Stimulated activated CD4-positive, alpha-beta T cell treated with anti-CD3 and anti-CD28 coated beads, Interleukin-15, amount 100 ng/mL, for 48 hours (primary cell): ENCODE measurements at places on chromosomes 7 and 10.

DNA sequence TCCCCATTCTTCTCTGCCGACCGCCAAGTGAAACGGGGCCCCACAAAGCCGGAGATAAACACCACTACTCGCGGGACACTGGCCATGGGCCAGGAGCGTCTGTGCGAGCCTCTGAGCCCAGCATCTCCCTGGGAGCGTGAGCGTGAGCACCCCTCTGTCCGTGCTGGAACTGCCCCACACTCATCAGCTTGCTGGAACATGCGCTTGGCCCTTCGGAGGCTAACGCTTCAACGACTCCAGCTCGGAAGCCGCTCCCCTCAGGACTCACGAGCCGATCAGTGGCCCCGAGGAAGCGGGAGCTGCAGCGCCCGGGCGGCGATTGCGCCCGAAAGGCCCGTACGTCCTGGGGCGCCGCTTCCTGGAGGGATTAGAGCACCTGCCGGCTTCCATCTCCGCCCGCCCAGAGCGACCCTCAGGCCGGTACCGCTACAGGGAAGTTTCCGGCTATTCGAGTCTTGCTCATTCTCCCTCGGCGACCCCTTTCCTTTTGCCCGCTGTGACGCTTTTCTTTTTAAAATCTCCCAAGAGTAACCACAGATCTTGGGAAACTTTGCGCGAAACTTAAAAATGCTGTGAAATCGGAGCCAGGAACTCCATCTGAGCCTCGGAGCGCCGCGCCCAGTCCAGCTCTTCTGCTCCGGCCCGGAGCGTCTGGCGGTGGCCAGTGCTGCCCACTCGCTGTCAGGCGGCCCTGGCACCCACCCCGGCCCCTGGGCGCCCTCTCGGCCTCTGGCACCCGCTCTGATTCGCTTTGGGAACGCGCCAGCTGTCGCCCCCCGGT, 1.0 kb downstream of the TLL2 start:
- DNase-seq: no peak

DNA sequence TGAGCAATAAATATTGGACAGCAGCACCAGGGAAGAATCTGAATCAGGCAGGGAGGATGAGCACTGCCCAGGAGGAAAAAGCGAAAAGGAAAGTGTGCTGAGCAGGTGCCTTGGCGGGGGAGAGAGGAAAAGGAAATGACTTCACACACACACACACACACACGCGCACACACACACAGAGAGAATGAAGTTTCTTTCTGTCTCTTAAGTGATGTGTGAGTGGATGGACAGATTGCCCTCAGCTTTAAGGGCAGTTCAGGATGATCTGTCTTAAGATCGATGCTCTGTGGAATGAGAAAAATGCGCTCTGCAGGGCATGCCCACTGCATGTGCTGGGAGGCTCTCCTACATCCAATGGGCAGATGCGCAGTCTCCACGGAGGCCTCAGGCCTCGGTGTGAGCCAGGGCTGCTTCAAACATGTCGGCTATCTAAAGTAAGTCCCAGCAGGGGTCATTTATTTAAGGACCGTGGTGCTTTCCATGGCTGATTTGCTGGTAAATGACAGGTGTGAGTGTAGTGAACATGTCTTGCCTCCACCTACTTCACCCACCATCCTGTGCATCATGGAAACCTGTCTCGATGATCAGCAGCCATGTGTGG, 2.5 kb upstream of the ACBD5 start:
- DNase-seq: peak; percentile 46

- no peak for DNase-seq
Observed at GRCh38 chr10:108545921-108546320, 1377.4 kb downstream of the XPNPEP1 start.

GRCh38 chr7:2301511-2301863, 12.8 kb downstream of the SNX8 start:
- DNase-seq: no peak

- DNase-seq: no peak
Observed at GRCh38 chr7:65809259-65809981, 63.5 kb upstream of the VKORC1L1 start.

GRCh38 chr10:93081318-93081717, 7.6 kb downstream of the CYP26A1 start:
- no peak for DNase-seq

GRCh38 chr10:6006546-6006945, 29.2 kb upstream of the IL15RA start:
- no peak for DNase-seq

DNA sequence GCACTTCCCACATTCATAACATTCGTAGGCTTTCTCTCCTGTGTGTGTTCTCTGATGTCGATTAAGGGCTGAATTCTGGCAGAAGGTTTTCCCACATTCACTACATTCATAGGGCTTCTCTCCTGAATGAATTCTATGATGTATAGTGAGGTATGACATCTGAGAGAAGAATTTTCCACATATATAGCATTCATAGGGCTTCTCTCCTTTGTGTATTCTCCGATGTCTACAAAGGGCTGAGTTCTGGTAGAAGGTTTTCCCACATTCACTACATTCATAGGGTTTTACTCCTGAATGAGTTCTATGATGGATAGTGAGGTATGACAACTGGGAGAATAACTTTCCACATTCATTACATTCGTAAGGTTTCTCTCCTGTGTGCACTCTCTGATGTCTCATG, 15.6 kb downstream of the ZNF12 start:
- no peak for DNase-seq

- DNase-seq: no peak
Observed at GRCh38 chr10:123722351-123722750, 56.2 kb downstream of the GPR26 start.

DNA sequence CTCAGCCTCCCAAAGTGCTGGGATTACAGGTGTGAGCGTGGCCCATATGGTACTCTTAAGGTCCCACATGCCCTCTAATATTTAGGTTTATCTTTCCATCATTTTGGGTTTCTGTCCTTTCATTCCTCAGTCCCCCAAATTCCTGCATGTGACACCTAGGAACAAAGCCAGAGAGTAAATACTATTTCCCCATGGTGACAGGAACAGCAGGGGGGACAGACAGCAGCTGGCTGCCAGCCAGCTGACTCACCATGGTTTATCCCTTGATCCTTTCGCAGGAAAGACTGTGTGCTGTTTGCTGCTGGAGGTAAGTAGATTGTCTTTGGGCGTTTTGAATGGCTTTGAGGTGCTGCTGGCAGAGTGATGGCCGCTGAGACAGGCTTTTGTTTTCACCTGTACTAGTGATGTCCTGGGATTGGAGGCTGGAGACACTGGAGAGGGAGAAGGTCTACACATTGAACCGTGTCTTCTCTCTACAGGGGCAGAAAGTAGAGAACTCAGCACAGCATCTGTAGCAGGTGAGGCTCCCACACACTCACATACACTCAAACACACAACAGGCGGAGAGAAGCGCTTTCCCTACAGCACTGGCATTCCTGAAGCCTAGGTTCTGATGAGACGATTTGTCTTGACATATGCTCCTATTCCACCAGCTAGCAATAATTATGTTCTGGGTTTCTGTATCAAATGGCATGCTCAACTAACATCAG, 83.7 kb upstream of the EFCAB10 start:
- DNase-seq: no peak

DNA sequence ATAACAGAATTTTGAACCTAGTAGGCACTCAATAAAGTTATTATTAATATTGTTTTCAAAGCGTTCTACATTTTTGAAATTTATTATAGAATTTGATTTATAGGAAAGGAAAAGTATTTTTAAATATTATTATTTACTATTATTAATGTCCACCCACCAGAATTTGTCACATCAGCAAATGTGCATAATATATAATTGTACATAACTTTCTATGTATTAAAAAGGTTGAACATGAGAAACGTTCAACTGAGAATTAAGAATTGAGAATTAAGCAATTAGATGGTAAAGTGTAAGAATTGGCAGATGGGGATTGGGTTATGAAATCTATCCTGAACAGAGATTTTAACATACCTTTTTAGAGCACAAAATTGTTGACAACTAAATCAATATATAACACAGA, 129.8 kb downstream of the PTN start:
- no peak for DNase-seq

DNA sequence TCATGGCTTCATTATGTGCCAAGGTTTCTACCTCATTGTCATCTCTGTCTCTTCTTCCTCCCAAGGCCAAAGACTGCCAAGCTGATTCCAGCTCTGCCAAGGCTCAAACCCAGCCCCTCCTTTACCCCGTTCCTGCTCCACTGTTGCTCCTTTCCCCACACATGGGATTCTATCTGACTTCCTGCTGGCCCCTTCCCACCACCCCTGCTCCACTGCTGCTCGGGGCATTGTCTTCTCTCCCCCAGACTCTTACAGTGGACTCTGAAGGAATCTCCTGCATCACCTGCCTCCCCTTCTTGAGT, 86.3 kb downstream of the COBL start:
- DNase-seq: no peak

- no peak for DNase-seq
Observed at GRCh38 chr7:41627645-41628298, 75.1 kb downstream of the INHBA start.

DNA sequence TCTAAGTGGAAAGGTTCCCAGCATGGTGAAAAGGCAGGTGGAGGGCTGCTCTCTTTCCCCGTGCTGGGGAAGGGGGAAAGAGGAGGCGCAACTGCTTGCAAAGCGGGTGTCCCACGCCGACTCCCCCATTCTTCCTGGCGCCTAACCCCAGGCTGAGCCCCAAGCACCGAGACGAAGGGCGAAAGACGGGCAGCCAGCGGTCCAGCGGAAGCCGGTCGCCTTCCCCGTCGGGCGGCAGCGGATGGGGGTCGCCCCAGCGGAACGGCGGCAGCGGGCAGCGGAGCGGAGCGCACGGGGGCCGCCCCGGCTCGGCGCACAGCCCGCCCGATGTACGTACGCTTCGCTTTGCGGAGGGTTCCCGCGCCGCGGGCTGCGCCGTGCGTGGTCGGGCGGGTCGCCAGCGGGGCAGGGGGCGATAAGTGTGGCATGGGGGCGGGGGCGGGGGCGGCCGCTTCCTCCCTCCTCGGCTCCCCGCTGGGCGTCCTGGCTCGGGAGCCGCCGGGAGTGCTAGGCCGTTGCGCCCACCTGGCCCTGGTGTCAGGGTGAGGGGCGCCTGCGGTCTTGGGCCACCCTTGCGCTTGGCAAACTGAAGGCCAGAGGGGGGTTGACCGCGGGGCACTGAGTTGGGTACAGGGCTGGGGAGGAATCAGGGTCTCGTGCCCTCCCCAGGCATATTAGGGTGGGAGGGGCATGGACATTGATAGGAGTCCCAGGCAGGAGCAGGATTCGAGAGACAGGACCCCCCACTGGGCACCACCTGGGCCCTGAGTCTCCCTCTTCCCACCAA, 35.2 kb upstream of the HSPB1 start:
- DNase-seq: no peak

GRCh38 chr7:26900251-26900650, 35.9 kb upstream of the SKAP2 start:
- DNase-seq: no peak

DNA sequence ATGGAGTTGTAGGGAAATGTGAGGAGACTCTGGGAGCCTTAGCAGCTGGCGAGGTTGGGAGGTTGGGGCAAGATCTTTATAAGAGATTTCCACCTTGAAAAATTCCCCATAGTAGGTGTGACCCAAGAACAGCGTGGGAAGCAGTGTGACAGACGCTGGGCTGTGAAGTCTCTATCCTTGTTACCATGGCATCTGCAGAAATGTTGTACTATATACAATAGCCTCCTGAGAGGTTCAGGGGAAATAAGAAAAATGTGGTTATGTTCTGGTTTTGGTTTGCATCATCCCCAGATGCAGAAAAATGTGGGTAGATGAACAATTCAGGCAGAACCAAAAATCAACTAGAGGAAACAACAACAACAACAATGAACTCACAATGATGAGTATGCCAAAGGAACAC, 498.6 kb downstream of the SH2D4B start:
- DNase-seq: no peak

- no peak for DNase-seq
Observed at GRCh38 chr10:90530521-90530920, 327.3 kb downstream of the HTR7 start.

GRCh38 chr7:24018331-24018730, 265.7 kb upstream of the NPY start:
- DNase-seq: no peak

- DNase-seq: no peak
Observed at GRCh38 chr7:137097111-137097510, 228.7 kb downstream of the CHRM2 start.

GRCh38 chr10:51937308-51938140, 238.1 kb upstream of the CSTF2T start:
- no peak for DNase-seq

GRCh38 chr7:108203537-108203936, 73.4 kb upstream of the LAMB4 start:
- no peak for DNase-seq

- no peak for DNase-seq
Observed at GRCh38 chr7:34837316-34837715, 179.3 kb downstream of the NPSR1 start.

- DNase-seq: peak; percentile 26
Observed at GRCh38 chr7:74657692-74658177, at the start of gene GTF2I. TSS of gene GTF2I (plus strand) at chr7:74657718. CDS start at chr7:74689129, 31,411 bp downstream.

DNA sequence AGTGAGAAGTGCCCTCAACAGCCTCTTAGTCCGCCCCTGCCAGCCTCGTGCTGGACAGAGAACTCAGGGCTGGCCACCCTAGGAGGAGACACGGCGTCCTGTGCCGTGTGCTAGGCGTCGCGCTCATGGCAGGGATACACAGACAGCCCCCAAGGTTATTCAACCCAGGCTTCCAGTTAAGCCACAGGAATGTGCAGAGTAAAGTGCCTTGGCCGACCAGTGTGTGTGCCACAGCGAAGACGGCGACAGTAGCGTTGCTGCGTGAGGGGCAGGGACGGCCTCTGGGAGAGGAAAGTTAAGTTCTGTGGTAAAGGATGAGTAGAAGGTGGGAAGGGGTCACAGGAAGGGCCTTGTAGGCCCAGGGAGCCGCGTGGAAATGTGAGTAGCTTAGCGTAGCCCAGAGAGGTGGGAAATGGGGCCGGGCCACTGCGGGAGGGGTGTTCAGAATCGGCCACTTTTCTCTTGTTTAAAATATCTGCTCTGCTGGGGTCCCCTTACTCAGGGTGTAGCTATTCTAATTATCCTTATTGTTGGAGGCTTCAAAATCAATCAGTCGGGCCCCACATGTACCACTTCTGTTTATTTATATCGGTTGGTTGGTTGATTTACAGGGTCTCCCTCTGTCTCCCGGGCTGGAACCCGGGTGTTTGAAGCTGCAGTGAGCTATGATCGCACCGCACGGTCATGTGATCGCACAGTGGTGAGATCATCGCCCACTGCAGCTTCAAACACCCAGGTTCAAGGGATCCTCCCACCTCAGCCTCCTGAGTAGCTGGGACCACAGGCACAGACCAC, 24.5 kb downstream of the TMEM120A start:
- no peak for DNase-seq
